Stimulated activated CD4-positive, alpha-beta T cell treated with anti-CD3 and anti-CD28 coated beads, Interleukin-1b, Interleukin-23, amount 100 ng/mL, for 48 hours (primary cell): ENCODE measurements at places on chromosomes 4 and X.

GRCh38 chrX:68180579-68180978 lies 252.7 kb downstream of the OPHN1 start:
- DNase-seq = no peak

GRCh38 chrX:30343206-30343605 lies 34.0 kb upstream of the NR0B1 start:
- no peak for DNase-seq

DNA sequence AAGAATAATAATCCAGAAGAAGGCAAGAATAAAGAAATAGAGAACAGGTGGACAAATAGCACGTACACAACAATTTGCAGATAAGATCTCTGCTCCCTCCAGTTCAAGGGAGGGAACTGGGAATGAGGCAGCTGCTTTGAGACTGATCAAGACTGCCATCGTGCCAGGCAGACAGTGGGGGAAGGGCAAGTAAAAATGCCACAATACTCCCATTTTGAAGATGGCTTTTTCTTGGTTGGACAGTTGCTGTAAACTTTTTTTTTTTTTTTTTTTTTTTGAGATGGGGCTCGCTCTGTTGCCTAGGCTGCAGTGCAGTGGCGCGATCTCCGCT lies 17.2 kb downstream of the USP11 start:
- DNase-seq = no peak

DNA sequence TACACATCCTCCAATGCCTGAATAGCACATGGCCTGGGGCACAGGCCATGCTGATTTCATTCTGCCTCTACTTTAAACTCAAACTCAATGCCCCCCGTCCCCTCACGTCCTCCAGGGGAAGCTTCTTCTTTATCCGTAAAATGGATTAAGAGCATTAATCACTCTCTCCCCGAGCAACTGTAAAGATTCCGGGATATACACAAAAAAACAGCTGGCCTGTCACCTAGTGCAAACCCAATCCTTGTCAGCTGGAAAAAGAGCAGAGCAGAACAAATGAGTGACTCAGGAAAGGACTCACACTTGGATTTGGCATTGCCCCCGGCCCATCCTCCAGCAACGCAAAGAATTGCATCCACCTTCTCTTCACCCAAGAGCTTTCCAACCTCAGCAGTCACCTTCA lies 7.8 kb downstream of the QDPR start:
- DNase-seq = no peak

- DNase-seq = no peak
Observed at GRCh38 chr4:61555789-61556188, 355.7 kb downstream of the ADGRL3 start.

DNA sequence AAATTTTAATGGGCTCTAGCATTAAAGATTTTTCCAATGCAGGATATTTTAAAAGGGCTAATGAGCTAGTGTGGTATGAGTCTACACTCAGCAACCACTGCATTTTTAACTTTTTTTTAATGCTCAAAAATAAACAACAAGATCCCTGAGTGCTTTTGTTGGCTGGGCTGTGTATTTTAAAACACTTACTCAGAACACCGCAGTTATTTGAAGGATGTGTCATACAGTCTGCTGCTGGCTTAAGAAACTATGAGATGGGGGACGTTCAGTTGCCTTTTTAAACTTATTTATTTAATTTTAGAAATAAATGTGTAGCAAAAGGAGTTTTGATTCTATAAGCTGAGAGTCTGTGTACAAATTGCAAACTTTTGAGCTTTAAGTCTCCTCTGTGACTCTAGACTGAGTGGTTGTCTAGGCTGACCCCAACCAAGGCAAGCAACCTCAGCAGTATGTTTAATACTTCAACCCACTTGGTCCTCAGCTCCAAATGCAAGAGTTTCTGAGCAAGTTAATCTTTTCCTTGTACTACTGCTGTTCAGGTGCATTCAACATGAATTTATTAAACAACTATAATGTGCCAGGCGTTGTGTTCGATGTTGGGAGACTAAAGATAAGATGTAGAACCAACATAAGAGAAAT lies 278.6 kb upstream of the DIPK2B start:
- no peak for DNase-seq

GRCh38 chr4:158147151-158147550 lies 25.7 kb downstream of the GASK1B start:
- DNase-seq = no peak

- no peak for DNase-seq
Observed at GRCh38 chr4:99950913-99951254, 809 bp upstream of the H2AZ1 start.

DNA sequence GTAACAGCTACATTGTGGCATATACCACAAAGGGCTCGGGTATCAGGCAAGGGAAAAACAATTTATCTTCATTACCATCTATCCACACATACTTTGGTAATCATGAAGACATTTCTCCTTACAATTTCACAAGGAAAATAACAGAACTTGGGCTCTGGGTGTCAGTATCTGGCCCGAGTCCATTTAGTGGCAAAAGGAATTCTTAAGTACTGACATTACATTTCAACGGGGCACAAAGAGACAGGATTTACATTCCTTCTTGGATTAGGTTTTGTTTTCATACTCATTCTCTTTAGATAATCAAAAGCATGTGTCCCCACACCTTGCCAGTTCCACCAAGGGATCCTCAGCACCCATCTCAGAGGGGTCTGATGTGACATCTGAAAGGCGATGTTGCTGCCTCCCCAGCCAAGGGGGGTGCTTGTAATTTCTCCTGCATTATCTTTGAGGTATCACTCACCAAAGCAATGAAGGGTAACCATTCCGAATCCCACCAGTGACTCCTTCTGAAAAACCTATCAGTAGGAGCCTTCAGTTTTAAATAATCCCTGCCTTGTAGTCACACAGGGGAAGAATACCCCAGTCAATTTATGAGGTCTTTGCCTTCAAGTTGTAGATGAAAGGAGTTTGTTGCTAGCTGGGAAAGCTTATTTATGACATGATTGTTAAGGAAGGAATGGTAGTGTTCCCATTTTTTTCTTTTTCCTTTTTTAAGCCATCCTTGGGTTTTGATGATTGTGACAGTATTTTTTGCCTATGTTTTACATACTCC lies 118.6 kb downstream of the PALLD start:
- DNase-seq = no peak

DNA sequence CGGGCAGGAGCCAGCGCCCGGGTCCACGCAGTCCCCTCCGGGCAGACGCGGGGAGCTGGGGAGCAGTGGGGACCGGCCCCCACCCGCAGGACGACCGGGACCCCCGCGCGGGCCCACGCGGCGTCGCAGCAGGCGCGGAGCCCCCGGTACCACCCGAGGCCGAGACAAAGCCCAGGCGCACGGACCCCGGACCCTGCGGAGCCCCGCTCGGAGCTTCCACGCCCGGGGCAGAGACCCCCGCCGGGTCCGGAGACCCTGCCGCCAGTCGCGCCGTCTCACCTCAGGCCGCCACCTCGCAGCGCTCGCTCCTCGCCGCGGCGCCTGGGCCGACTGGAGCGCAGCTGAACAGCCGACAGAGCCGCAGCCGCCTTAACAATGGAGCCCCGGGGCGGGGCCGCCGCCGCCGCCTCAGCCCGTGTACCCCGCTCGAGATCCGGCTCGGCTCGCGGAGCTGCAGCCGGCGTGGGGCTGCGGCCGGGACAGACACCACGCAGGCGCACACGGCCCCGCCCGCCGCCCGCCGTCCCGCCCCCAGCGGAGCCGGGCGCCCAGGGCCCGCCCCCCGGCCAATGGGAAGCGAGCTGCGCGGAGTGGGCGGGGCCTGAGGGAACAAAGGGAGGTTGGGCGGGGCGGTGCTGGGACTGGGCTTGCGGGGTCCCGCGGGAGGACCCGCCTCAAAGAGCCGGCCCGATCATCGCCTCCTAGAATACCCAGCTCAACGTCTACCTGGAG lies at the start of gene AFAP1:
TSS of gene AFAP1 (minus strand) at position 485 of the 732 bp plus-strand sequence. CDS start 67,783 bp downstream, outside the sequence.
- peak; percentile 85 for DNase-seq

- no peak for DNase-seq
Observed at GRCh38 chrX:152656890-152657289, 19.2 kb downstream of the GABRQ start.

DNA sequence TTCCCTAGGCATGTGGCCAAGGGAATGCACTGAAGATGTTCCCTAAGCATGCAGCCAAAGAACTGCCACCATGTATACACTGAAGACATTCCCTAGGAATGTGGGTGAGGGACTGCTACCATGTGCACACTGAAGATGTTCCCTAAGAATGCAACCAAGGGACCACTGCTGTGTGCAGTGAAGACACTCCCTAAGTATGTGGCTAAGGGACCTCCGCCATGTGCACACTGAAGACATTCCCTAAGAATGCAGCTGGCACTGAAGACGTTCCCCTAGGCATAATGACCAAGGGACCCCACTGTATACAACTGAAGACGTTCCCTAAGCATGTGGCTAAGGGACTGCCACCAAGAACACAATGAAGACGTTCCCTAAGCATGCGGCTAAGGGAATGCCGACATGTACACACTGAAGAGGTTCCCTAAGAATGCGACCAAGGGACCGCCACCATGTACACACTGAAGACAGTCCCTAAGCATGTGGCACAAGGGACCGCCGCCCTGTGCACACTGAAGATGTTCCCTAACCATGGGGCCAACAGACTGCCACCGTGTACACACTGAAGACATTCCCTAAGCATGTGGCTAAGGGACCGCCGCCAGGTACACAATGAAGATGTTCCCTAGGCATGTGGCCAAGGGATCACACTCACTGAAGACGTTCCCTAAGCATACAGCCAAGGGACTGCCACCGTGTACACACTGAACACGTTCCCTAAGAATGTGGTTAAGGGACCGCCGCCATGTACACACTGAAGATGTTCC lies 25.6 kb downstream of the DHRSX start:
- no peak for DNase-seq

GRCh38 chrX:6930307-6930849 lies 217.1 kb upstream of the STS start:
- DNase-seq = no peak

GRCh38 chr4:133424605-133425004 lies 275.5 kb downstream of the PCDH10 start:
- no peak for DNase-seq

DNA sequence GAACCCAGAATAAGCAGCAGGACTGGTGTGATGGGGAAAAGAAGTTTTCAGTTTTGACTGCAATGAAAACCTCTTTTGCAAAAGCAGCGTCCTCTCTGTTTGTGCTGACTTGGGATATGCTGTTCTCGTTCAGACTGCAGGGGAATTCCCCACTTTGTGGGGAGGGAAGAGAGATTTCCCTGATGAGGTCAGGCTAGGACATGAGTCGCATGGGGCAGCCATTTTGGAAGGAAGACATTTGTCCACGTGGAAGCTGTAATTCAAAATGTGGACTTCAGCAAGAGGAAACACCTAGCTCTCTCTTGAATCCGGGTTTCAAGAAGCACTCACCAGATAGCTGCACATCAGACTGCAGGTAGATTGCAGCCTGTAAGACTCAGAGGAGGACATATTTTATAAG lies 39.3 kb downstream of the ING2 start:
- no peak for DNase-seq

GRCh38 chr4:95546866-95547714 lies 1.7 kb downstream of the UNC5C start:
- no peak for DNase-seq

- no peak for DNase-seq
Observed at GRCh38 chr4:1105067-1105466, 8.3 kb downstream of the RNF212 start.

DNA sequence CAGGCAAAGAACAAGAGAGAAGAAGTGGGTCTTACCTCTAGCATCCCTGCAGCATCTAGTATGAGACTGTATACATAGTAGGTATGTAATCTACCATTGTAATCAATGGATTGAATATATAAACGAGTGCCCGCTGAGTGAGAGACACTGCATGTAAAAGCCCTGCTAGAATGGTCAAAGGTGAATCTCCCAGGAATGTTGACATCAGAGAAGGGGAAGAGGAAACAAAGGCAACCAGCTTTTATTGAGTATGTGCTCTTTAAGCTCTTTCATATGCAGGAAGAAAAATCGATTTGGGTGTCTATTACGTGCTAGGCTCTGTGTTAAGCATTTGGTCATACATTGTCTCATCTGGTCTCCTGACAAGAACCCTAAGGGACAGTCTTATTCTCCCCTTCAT lies 91.9 kb upstream of the KLHL13 start:
- no peak for DNase-seq

- DNase-seq = no peak
Observed at GRCh38 chr4:10366628-10367027, 90.6 kb downstream of the ZNF518B start.

DNA sequence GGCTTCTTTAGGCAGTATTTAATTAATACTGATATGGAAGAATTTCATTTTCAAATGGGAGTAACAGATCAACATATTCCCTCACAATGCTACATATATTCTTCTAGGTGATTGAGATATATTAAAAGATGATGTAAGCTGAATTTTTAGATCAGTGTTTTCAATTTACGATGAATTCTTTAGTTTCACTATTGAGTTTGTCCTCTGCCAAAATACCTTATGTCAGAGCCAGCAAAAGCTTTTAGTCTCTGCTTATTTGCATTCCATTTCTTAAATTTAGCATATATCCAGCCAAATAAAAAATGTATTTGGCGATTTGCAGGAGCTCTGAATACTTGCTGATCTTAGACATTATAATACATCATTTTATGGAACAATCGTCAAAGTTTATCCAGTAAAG lies 144.3 kb downstream of the MOSPD2 start:
- DNase-seq = no peak

DNA sequence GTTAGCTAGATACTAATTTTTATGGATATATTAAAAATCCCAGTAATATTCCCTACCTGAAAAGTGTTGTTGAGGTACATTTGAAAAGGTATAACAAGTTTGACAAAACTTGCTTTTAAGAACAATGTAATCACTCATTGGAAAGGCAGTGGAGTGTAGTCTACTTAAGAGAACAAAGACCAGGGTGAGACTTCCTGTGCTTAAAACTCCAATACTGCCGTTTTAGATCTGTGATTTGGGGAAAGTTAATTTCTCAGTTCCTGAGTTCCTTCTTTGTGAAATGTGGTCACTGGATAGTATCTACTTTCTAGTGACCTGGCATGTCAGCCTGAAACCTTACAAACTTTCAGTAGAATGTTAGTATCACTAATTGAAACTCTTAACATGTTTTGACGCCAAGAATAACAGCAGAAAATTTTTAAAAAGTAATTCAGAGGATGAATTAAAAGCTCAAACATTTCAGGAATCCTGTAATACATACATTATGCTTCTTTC lies 56.8 kb downstream of the PCDH7 start:
- DNase-seq = no peak

- DNase-seq = no peak
Observed at GRCh38 chr4:127188847-127189246, 443.9 kb upstream of the INTU start.

DNA sequence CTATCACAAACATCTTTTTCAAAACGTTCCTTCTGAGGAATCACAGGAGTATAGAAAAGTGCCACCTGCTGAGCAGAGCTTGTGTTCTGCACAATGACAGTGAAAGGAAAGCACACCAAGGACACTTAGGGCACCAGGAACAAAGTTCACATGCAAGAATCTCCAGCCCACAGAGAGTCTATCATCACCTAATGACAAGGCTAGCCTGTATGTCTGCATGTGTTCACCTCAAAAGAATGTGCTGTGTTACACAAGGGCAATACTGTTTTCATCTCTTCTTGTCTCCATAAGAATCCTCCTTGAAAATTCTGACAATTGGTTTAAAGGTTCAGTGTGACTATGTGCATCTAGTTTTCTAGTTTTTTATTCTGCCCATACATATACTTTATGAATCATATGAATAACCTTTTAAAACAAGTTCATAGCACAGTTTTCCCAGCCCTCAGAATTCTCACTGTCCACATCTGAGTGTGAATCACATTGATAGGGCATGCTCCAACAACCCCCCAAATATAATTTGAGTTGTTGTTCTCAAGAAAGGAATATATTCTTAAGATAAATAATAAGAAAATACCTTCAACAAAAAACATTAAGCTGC lies 118.0 kb downstream of the PWWP3B start:
- DNase-seq = no peak
